ENCODE measurements at places on chromosomes 12 and 14.

- DNase-seq = no peak
These were observed 194.0 kb downstream of the ZFP36L1 start for GRCh38 chr14:68598621-68599447.

DNA sequence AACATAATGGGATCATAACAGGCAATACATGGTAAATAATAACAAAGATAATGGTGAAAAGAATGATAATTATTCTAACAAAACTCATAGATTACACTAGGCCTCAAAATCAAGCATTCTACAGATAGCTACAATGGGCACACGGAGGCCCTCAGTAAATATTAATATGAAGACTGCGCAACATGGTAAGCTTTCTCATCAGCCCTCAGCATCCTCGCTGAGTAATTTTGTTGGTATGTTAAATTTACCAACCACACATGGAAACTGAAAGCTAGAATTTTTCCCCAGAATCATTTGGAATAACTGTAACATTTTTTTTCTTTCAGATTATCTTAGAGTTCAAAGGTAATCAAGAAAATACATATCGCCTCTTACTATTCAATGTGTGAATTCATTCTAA lies 74.2 kb upstream of the PYGL start:
- no peak for DNase-seq

GRCh38 chr12:93699271-93700145 lies 22.3 kb downstream of the CRADD start:
- no peak for DNase-seq

DNA sequence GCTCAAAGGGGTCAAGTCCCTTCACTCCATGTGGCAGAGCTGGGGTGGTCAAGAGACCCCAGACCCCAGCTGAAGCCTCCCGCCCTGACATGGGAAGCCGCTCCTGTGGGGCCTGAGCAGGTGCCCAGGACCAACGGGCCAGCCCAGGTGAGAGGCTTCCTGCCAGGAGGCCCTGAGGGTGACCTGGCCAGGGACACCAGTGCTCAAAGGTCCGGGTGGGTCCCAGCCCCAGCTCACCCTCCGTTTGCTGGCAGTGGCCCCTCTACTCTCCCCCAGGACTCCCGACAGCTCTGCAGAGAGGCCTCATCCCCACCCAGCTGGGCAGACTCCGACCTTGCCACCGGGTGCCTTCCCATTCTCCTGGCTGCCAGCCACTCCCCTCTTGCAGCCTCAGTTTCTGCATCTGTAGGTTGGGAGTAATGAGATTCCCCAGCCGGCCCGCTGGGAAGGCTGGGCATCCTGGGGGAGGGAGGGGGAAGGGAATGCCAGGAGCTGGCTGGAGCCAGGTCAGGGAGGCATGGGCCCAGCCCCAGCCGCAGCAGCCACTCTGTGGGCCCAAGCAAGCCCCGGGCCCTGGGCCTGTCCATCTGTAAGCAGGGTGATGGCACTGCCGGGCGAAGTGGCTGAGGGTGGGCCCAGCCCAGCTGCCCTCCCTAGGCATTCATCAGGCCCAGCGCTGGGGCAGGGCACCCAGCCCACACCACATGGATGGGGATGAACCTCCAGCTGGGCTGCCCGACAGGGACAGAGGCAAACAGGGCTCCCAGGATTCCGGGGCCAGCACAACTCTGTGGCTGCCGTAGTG lies 10.3 kb upstream of the INF2 start:
- no peak for DNase-seq

- DNase-seq = peak; percentile 69
These were observed 250.1 kb downstream of the APAF1 start for GRCh38 chr12:98895086-98895651.

DNA sequence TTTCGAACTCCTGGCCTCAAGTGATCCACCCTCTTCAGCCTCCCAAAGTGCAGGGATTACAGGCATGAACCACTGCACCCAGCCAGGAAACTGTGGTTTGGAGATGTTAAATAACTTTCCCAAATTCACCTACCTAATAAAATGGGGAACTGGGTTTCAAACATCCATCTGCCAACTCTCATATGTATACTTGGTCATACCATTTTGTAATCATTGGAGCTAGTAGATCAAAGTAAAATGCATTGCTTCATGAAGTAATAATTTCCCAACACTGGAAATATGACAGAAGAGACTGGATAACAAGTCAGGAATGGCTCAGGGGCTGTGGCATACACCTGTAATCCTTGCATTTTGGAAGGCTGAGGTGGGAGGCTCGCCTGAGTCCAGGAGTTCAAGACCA lies 5.3 kb upstream of the HECTD1 start:
- DNase-seq = no peak

DNA sequence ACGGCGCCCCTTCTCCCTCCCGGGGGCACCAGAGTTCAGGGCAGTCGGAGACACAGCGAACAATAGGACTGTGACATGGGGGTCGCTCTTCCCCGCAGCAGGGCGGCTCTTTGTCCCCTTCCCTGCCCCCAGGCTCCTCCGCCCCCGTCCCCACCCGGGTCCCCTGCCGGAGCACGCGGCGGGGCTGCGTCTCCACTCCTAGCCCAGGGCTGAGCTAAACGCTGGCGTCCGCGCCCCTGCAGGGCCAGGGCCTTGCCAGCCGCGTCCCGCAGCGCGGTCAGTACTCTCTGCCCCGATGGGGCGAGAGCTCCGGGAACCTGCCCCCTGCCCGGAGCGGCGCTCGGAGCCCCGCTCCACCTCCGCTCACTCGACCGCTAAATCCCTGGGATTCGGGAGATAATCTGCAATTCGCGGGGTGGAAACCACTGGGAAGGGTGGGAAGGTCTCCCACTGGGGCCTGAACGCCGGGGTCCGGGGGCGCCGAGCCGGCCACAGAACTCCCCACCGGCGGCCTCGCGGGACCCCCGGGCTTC lies 825 bp upstream of the CCDC85C start:
- peak; percentile 70 for DNase-seq

GRCh38 chr12:28781671-28782652 lies 367.1 kb upstream of the FAR2 start:
- no peak for DNase-seq

DNA sequence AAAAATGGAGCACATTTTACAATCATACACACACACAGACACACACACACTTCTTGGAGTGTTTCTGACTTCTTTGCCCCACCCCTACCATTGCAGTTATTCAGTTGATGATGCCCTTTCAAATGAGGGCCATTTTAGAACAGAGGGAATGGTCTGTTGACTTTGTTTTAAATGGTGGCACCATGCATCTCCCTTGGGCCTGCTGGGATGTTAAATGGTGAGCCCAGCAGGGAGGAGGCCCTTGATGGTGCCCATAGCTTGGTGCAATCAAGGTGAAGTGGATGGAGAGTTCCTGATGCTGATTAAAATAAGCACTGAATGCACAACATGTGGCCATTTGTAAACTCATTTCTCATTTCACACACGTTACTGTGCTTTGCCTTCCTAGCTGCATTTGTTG lies 13.3 kb downstream of the C12orf75 start:
- no peak for DNase-seq
